Iris pigment epithelial cell (primary cell): ENCODE measurements at places on chromosomes 12 and 14.

GRCh38 chr12:57046086-57046791 is 3.7 kb downstream of the MYO1A start:
- DNase-seq = no peak

DNA sequence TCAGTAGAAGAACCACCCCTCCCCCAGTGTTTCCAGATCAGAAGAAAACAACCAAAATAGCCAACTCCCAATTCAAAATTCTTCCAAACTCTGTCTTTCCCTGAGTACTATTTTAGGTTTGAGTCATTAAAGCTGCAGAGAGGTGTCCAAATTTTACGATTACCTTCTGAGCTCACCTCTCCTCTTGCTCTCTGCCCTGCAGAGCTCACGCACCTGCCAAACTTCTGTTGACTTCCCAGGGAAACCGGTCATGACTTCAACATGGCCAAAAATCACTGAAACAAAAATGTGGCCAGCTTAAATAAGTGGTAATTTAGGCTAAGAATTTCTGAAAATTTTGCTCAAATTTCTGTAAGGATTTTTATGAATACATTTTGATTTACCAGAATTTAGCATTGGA is 70.9 kb upstream of the OTX2 start:
- no peak for DNase-seq

DNA sequence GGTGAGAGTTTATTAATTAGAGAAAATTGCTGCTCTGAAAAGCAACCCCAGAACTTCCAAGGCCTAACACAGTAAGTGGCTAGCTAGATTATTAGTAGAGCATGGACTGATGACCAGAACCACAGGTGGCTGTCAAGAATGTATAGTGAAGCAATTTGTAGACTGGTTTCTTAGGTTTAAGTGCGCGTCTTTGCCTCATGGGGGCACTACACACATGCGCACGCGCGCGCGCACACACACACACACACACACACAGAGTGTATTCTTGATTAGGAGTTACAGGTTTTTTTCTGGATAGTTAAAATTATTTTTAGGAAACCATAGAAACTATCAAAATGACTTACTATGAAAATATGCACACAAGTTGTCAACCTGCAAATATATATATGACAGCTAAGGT is 66.5 kb downstream of the BHLHE41 start:
- DNase-seq = no peak

- DNase-seq = peak; percentile 86
Measured at GRCh38 chr14:32709027-32709426, 229.7 kb upstream of the NPAS3 start.
